ENCODE measurements at places on chromosomes 6 and 20.

DNA sequence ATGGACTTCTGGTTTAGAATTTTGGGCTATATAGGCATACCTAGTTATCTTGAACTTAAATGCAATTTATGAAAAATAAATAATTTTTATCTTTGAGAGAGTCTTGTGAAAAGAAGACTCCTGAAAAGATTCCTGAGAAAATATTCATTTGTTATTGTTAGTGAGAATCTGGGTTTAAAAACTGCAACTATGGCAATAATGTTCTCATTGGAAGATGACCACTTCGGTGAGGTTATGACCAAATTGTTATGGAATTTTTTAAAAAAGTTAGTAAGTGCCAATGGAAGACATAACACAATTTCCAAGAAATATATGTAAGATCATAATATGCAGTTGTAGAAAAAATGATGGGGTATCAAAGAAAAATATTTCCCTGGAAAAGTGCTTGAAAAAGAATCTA lies 46.3 kb downstream of the GRIK2 start:
- DNase-seq: no peak
- no peaks in the 10 kb centered on the region for H3K36me3 ChIP-seq
- no peak overlapping the region for H3K4me3 ChIP-seq
- no peak overlapping the region for H3K27ac ChIP-seq
- H3K27me3 ChIP-seq: no peaks in the 10 kb centered on the region

DNA sequence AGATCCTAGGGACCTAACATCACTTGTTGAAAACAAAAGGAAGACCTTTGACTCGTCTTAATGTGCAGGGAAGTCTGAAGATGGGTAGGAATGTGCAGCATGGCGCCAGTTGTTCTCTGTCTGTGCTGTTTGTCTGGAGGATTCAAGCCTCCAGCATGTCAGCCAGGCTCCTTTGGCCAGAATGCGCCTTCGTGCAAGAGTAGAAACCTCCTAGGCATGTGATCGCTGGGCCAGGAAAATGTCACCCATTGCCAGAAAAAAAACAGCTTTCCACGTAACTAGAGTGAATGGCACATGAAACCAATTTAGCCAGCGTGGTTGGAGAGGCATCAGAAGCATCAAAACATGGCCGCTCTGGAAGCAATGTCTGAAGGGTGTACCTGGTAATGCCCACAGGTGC lies 132.7 kb downstream of the EDN1 start:
- H3K4me3 ChIP-seq: no peak overlapping the region
- H3K27ac ChIP-seq: no peak overlapping the region
- no peaks in the 10 kb centered on the region for H3K36me3 ChIP-seq
- DNase-seq: no peak
- H3K4me1 ChIP-seq: no peaks in the 10 kb centered on the region

DNA sequence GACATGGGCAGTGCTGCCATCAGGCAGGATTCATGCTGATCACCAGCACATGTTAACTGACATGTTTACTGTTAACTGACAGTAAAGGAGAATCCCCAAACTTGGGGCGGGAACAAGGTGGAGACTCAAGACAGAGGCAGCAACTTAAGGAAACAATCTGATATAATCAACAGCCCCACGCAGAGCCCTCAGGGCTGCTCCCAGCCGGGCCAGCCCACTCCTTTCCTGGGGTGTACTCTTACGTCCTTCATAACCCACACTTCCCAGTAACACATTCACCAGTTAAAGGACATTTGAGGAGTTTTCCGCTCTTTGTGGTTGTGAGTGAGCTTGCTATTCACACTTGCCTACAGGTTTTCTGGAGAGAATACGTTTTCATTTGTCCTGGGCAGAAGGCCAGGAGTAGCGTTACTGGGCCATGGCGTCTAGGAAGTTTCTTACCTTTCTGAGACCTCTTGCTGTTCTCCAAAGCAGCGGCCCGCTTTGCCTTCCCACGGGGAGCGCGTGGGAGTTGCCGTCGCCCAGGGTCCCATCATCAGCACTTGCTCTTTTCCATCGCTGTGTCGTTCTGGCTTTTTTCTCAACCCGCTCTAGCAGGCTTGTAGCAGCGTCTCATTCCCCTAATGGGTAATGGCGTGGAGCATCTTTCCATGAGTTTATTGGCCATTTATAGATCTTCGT lies 56.4 kb downstream of the FOXF2 start:
- DNase-seq: no peak
- peaks cover 45% of the 10 kb centered on the region for H3K27me3 ChIP-seq
- no peak overlapping the region for H3K4me3 ChIP-seq
- no peaks in the 10 kb centered on the region for H3K36me3 ChIP-seq
- no peak overlapping the region for H3K27ac ChIP-seq
- no peaks in the 10 kb centered on the region for H3K4me1 ChIP-seq

DNA sequence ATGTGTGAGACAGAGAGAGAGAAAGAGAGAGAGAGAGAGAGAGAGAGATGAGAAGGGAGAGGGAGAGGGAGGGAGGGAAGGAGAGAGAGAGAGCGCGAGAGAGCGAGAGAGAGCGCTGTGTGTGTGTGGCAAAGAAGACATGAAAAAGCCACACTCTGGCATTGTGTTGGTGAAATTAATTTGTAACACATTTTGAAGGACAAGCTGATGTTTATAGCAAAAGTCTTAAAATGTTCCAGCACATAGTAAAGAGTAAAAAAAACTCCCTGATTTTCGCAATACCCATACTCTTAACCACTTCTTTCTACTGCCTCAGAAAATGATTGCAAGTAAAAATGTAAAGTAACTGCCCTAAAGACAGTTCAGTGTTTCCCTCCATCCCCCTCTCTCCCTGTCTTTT lies 56.7 kb downstream of the SLC22A1 start:
- peaks cover 57% of the 10 kb centered on the region for H3K27me3 ChIP-seq
- H3K36me3 ChIP-seq: no peaks in the 10 kb centered on the region
- no peak for DNase-seq
- H3K27ac ChIP-seq: no peak overlapping the region
- H3K4me3 ChIP-seq: no peak overlapping the region

GRCh38 chr6:21193790-21194475 lies 399.6 kb upstream of the SOX4 start:
- DNase-seq: no peak
- H3K4me1 ChIP-seq: peaks cover 2% of the 10 kb centered on the region
- H3K36me3 ChIP-seq: peaks cover 1% of the 10 kb centered on the region
- H3K27me3 ChIP-seq: no peaks in the 10 kb centered on the region

- H3K4me1 ChIP-seq: peaks cover 79% of the 10 kb centered on the region
- no peaks in the 10 kb centered on the region for H3K27me3 ChIP-seq
- H3K27ac ChIP-seq: peak overlapping the region; percentile 32
- H3K4me3 ChIP-seq: peak overlapping the region; percentile 20
- peaks cover 37% of the 10 kb centered on the region for H3K36me3 ChIP-seq
These were observed 4.5 kb downstream of the ATXN1 start for GRCh38 chr6:16756660-16757255.

- H3K27ac ChIP-seq: no peak overlapping the region
- H3K4me3 ChIP-seq: no peak overlapping the region
- no peaks in the 10 kb centered on the region for H3K27me3 ChIP-seq
- no peak for DNase-seq
- no peaks in the 10 kb centered on the region for H3K4me1 ChIP-seq
These were observed 646.7 kb upstream of the PTCHD4 start for GRCh38 chr6:48757661-48758060.

DNA sequence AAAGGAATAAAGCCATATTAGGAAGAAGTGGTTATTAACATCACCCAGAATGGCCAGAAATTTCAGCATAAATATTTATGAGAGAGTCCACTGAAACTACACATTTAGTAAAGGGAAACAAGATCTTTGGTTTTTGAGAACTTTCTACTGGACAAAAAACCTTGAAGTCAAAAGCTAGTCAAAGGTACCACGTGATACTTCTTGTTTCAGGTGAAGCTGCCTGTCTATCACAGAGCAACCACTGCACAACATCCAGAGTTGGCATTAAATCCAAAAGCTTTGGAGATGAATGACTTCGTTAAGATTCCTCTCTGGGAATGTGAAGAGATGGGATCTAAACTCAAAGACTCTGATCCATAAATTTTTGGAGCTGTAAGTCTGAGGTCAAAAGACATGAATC lies 137.0 kb downstream of the KCNQ5 start:
- peaks cover 1% of the 10 kb centered on the region for H3K36me3 ChIP-seq
- H3K27ac ChIP-seq: no peak overlapping the region
- no peaks in the 10 kb centered on the region for H3K27me3 ChIP-seq
- H3K4me3 ChIP-seq: no peak overlapping the region
- no peak for DNase-seq
- peaks cover 6% of the 10 kb centered on the region for H3K4me1 ChIP-seq
